ENCODE measurements at places on chromosomes 4 and X.

DNA sequence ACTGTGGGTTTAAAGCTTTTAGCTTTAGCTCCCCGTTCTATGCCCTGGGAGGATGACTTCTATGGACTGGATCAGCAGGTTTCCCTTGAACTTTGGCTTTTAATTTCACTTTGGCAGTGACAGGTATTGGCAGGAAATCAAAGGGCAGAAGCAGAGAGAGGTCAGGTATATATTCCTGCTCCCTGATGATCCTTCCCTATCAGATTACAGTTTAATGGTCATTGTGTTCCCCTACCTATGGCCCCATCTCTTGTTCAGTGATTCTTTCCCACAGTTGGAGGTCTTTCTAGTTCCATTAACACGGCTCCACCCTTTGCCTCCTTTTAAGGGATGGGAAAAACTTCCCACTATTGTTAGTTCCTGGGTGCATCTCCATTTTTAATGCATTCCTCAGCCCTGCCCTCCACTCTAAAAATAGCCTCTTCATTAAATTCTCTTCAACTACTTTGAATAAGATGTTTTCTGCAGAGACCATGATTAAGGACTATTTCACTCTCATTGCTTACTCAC, 107.8 kb upstream of the TMEM47 start:
- DNase-seq = no peak

- DNase-seq = no peak
These were observed 28.1 kb downstream of the SHISA3 start for GRCh38 chr4:42425146-42426065.

DNA sequence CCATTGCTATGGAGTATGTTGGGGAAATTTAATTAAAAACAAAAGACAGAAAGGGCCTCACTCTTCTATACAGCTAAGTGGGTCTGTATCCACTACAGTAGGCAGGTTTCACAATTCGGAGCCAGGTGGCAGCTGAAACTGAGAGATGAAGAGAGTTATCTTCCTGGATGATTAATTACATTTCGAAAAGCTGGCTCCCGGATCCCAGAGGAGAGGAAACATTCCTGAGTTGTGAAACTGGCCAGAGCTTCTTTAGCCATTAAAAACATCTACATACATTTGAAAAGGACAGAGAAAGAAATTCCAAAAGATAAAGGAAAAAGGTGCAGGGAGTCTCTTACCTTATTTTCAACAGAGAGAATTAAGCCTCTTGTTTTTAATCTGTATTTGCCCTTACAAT, 15.5 kb upstream of the PDZD4 start:
- DNase-seq = no peak

- no peak for DNase-seq
These were observed 55.8 kb downstream of the POLR2B start for GRCh38 chr4:57034520-57034919.

GRCh38 chr4:82661181-82661992, 99.6 kb upstream of the TMEM150C start:
- no peak for DNase-seq

DNA sequence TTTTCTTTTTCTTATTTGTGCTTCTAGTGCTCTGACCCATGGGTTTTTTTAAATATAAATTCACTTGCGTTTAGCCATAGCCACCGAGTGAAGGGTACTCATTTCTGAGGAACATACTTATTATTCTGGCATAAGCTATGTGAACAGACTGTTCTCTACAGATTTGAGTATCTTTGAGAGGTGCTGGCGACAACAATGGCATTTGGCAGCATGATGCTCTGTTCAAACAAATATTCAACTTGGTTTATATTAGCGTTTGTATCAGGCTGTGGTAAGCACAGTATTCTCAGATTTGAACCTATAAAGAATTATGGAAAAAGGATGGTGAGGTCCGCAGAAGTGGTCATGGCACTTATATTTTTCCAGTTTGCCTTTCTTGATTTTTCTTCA, 108.7 kb upstream of the LIMCH1 start:
- no peak for DNase-seq

DNA sequence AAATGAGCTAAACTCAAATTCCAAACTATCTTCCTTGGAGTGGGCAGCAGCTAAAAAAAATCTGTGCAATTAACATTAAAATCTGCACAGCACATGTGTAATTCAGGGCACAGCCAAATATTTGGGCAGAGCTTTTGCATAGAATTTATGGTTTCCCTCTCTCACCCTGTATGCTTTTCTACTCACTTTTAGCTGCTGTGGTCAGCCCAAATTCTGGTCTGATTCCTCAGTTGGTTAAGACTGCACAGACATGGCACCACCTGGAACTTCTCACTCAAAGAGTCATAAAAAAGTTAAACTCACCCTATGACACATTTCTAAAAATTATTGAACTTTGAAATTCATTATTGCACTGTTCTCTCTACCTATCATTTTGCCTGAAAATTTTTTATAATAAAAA, 4.9 kb upstream of the PLK4 start:
- no peak for DNase-seq

DNA sequence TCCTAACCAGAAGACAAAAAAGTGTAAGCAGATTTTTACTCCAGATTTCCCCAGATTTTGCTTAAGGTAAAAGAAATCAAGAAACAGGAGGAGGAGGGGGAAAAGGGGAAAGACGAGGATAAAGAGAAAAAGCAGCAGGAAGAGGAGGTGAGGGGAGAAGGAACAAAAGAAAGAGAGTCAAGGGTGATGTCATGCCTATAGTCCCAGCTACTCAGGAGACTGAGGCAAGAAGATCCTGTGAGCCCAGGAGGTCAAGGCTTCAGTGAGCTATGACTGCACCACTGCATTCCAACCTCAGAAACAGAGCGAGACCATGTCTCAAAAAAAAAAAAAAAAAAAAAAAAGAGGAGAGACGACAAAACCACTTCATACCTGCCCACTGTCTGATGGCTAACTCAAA, 12.0 kb upstream of the PKD2 start:
- no peak for DNase-seq

- no peak for DNase-seq
These were observed 48.0 kb upstream of the PDLIM5 start for GRCh38 chr4:94403751-94404150.

- DNase-seq = no peak
These were observed 692.0 kb upstream of the FAM241A start for GRCh38 chr4:111453216-111453615.

DNA sequence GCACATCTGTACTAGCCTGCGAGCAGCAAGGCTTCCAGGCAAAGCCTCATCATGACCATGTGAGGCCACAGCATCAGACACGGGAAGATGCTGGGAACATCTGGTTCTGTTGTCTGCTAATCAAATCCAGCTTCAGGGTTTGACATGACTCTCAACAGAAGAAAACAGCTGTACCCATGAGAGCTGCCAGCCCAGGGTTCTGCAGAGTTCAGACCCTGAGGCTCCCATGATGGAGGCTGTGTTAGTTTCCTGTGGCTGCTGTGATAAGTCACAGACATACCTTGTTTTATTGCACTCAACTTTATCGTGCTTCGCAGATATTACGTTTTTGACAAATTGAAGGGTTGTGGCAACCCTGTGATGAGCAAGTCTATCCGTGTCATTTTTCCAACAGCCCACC, 37.5 kb downstream of the JAKMIP1 start:
- no peak for DNase-seq

DNA sequence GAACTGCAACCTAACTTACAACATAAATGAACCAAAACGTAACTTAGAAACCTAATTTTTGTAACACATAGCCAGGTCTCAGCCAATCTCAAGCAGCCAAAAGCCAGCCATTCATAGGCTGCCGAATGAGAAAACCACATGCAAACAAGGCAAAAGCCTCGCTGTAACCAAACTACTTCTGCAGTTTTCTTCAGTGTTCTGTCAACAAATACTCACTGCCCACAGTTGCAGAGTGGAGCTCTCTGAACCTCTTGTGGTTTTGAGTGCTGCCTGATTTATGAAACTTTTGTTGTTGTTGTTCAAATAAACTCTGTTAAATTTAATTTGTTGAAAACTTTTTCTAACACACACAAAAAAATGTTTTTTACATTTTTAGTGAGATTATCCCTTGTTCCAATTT, 251.2 kb downstream of the PAPSS1 start:
- no peak for DNase-seq

- DNase-seq = no peak
These were observed 1.2 kb downstream of the SH3D19 start for GRCh38 chr4:151324124-151324751.

- no peak for DNase-seq
These were observed 4.3 kb upstream of the DDX60L start for GRCh38 chr4:168484626-168485025.

GRCh38 chr4:1563768-1564485, 120.2 kb downstream of the FAM53A start:
- DNase-seq = no peak

GRCh38 chr4:6692806-6693205, 872 bp upstream of the S100P start:
- no peak for DNase-seq

- DNase-seq = no peak
These were observed 275.5 kb downstream of the RAB28 start for GRCh38 chr4:13208558-13209193.

DNA sequence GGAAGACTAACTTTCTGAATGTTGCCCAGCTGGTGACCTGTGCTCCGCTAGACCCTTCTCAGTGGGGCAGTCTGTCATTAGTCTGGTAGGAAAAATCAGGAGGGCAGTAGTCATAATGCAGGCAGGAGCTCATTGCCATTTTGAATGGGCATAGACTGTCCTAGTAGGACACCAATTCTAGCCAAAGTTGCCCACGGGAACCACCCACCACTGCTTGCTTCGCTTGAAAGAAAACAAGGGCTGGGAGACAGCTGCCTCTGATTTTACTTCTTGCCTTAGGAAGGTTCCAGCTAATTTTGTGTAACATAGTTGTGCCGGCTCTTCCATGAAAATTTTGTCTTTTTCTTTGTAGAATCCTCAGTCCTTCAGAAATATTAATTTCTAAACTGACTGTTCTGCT, 23.3 kb downstream of the HOPX start:
- no peak for DNase-seq

DNA sequence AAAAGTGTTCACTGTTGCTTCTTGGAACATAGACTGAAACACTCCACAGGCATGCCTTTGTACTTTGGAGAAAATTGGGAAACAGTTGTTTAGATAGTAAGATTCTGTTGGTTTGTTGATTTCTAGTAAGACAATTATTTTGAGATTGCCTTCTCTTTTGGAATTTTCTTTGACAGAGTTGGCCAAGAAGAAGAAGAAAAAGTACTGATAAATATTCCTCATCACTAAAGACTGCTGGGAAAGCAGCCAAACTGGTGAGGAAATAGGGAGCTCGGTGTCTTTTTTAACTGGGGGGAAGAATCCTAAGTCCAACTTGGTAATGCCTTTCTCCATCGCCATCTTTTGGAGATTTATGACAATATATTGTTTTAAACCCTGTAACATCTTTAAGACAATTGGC, 370.7 kb downstream of the GPAT3 start:
- no peak for DNase-seq

GRCh38 chrX:123217077-123217476, 33.0 kb downstream of the GRIA3 start:
- DNase-seq = no peak

DNA sequence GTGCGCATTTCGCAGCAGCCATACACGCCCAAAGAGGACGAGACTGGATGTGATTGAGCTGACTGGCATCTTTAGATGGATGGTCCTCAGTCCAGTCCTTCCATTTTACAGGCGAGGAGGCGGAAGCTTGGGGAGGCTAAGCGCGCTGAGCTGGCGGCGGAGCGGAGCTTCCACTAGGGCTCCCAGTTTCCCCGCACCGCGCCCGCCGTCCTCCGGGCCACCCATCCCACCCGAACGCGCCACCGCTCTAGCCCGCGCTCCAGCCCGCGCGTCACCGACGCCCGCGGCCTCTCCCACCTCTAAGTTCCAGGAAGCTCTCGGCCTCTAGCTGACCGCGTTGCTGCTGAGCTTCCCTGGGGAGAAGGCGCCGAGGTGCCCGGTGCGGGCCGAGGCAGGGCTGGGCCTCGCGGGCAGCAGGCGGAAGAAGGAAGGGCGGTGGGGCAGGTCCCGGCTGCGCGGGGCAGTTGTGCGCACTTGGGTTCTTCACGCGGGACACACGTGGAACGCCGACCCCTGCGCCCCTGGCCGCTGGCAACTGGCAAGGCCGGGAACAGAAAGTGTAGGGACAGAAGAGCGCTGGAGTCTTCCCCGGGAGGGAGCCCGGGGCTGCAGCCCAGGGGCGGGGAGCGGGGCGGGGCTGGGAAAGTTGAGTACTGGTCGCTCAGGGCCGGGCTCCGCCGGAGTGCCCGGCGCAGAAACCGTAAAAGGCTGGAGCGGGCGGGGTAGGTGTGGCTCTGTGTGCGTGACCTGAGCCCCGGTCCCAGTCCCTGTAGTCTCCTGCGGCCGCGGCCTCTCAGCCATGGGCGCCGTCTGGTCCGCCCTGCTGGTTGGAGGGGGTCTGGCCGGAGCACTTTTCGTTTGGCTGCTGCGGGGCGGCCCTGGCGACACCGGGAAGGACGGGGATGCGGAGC, at the start of gene STBD1:
Gene STBD1 (plus strand): TSS at position 763 of the 911 bp plus-strand sequence. CDS start 37 bp downstream, at position 800.
- peak; percentile 50 for DNase-seq

DNA sequence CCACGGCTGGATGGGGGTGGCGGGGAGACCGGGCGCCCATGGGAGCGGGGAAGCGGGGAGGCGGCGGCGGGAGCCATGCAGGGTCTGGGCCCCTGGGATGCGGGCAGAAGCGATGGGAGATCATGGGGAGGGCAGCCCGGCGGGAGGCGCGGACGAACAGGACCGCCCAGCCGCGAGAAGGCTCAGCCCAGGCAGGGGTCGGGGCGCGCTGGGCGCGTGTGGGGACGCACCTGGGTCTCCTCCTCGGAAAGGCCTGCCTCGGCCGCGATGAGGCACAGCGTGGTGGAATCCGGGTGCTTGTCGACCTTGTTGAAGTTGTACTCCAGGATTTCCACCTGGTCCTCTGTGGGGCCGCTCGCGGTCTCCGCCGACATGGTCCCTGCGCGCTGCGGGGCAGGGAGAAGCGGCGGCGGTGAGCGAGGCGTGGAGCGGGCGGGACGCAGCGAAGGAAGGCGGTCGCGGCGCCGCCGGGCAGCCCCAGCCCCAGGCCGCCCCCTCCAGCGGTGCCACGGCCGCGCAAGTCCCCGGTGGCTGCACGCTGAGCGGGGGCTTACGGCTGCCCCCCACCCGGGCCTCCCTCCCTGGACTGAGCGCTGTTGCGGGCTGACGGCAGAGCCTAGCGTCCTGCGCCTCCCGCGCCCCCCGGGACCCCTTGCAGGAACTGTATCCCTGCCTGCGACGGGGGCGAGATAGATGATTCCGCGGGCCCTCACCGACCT, 25.3 kb downstream of the HOPX start:
- no peak for DNase-seq

- no peak for DNase-seq
These were observed 255.6 kb downstream of the NDST4 start for GRCh38 chr4:114857831-114858230.

DNA sequence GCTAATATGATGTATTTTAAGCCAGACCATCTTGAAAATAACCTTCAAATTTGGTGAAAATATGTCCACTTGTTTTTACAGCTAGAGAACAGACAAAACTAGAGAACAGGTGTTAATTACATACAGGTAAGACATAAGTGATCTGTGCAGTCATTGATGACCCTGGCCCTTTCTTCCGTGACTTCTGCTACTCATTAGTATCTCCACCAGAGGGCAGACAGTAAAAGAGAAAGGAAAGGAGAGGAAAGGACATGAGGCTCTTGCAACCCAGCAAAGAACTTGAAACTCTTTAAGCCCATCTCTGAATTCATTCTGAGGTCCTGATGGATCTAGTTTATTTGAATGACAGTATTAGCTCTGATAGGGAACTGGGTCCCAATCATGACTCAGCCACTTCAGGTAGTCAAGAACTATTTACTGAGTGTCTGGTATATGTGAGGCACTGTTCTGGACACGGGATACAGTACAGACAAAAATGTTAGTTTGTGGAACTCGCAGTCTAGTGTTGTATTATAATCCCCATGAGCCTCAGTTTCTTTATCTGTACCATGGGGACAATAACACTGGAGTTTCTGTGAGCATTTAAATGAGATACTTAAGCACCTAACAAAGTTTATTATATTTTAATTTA, 121.0 kb upstream of the TEX13D start:
- DNase-seq = no peak
